ENCODE measurements at places on chromosomes 13 and 19.

DNA sequence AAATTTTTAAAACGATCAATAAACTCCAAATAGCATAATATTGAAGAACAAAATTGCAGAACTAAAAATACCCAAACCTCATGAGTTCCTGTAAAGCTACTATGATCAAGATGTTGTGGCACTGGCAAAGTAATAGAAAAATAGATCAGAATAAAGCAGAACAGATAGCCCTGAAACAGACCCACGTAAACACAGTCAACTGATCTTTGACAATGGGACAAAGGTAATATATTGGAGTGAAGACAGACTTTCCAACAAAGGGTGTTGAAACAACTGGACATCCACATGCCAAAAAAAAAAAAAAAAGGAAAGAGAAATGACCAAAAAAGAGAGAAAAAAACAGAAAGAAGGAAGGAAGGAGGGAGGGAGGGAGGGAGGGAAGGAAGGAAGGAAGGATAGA is 138.7 kb downstream of the IRS2 start:
- no peak for DNase-seq

DNA sequence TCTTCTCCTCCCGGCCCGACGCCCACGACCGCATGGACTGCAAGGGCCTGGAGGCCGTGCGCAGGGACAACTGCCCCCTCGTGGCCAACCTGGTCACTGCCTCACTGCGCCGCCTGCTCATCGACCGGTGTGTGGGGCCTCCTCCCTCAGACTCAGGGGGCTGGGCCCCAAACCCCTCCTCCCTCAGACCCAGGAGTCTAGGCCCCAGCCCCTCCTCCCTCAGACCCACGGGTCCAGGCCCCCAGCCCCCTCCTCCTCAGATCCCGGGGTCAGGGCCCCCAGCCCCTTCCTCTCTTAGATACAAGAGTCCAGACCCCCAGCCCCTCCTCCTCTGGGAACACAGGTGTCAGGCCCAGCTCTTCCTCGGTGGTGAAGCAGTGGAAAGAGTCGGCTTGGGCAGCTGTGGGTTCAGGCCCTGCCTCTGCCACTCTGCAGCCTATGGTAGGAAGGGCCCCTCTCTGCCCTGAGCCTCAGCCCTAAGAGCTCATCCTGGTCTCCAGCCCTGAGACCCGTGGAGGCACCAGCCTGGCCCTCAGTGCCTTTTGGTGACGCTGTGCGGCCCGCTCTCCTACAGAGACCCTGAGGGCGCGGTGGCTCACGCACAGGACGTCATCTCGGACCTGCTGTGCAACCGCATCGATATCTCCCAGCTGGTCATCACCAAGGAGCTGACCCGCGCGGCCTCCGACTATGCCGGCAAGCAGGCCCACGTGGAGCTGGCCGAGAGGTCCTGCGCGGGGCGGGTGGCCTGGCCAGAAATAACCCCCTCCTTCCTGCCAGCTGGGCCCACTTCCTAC is 3.7 kb upstream of the SPIB start:
- DNase-seq: no peak

GRCh38 chr13:44363631-44364344 is 9.8 kb upstream of the SERP2 start:
- no peak for DNase-seq

GRCh38 chr13:113364901-113365582 is 1.1 kb upstream of the GRTP1 start:
- DNase-seq: no peak

- DNase-seq: no peak
Measured at GRCh38 chr19:48302600-48302959, 22.8 kb upstream of the EMP3 start.

- DNase-seq: no peak
Measured at GRCh38 chr19:38639679-38640078, 7.8 kb upstream of the ACTN4 start.

GRCh38 chr19:330503-330902 is 14.1 kb downstream of the MIER2 start:
- DNase-seq: no peak

- no peak for DNase-seq
Measured at GRCh38 chr13:21420706-21421105, 38.4 kb downstream of the ZDHHC20 start.

DNA sequence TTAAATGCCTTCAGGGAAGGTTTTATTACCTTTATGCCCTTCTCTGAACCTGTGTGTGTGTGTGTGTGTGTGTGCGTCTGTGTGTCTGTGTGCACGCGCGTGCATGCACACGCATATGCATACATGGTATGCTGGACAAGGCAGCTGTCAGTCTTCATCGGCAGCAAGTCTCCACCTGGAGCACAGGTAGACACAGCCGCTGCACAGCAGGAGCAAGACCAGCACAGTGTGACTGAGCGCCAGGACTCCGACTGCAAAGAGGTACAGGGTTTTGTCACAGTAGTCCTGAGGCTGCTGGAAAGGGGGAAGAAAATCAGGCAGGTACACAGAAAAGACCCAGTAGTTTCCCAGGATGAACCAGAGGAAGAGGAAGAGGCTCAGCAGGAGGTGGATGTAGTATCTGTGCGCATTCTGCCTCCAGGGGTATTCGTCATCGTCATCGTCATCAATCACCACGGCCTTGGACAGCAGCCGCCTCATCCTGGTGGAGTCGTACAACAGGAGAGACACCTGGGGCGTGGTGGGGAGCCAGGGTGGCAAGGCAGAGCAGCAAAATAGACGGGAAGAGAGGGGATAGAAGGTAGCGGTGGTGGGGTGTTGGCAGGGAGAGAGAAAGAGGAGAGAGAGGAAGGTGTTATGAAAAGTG is 12.8 kb upstream of the DHRS12 start:
- DNase-seq: no peak

DNA sequence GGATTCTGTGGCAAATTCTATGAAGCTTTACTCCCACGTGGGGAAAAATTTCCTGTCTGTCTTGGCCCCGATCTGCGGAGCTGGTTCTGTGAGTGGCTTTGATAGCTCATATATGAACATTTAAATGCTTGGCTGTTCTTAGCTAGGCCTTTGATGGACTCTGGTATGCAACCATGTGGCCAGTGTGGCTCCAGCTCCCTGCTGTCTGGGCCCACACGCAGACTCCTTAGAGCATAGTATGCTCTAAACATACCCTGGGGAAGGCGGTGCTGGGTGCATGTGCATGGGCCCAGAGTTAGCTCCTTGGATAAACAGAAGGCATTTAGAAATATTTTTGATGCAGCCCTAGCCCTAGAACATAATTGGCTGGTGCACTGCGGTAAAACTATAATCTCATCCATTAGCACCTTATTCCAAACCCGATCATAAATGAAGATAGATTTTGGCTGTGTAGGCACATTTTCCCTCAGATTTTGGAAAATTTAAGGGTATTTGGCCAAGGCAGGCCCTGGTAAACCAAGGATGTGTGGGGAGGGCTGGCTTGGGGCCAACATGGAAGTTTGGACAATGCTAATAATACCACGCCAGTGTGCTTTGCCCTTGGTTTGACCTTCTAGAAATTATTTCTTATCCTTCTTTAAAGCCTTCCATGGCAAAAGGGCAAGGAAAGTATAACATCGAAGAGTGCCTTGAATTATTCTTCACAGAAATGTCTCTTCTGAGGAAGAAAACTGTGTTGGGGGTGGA is 153.5 kb downstream of the LMO7 start:
- no peak for DNase-seq

DNA sequence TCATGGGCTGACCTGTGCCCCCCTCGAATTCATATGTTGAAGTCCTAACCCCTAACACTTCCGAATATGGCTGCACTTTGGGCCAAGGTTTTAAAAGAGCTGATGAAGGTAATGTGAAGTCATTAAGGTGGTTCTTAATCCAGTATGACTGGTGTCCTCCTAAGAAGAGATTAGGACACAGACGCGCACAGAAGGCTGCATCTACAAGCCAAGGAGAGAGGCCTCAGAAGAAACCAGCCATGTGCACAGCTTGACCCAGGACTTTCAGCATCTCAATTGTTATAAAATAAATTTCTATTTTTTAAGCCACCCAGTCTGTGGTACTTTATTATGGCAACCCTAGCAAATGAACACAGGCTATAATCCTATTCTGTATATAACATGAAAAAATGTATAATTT is 99.9 kb downstream of the DOCK9 start:
- DNase-seq: no peak

DNA sequence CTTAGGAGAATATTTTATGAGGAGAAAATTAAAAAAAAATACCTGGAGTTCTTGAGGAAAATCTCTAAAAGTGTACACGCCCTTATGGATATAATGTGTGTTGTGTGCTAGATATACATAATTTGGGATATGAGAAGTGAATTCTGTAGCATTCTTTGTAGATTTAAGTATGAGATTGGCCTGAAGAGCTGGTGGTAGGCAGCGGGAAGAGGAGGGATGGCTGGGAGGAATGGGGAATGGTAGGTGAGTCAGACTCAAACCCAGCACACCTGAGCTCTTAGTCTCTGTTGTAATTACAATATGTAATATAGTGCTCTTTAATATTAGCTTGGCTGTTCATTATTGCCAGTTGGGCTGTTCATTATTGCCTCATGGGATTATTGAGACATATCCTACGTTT is 7.0 kb downstream of the CHAMP1 start:
- DNase-seq: no peak

- no peak for DNase-seq
Measured at GRCh38 chr13:106407338-106407737, 128.1 kb downstream of the EFNB2 start.

- no peak for DNase-seq
Measured at GRCh38 chr13:113724016-113724758, 34.8 kb upstream of the TMEM255B start.

DNA sequence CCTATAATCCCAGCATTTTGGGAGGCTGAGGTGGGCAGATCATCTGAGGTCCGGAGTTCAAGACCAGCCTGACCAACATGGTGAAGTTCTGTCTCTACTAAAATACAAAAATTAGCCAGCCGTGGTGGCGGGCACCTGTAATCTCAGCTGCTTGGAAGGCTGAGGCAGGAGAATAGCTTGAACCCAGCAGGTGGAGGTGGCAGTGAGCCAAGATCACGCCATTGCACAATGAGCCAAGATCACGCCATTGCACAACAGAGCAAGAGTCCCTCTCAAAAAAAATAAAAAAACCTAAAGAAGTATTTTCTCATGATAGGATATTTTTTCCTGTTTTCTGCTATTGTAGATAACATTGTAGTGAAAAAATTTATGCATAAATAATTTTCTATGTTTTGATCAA is 13.3 kb downstream of the IFT88 start:
- DNase-seq: no peak

DNA sequence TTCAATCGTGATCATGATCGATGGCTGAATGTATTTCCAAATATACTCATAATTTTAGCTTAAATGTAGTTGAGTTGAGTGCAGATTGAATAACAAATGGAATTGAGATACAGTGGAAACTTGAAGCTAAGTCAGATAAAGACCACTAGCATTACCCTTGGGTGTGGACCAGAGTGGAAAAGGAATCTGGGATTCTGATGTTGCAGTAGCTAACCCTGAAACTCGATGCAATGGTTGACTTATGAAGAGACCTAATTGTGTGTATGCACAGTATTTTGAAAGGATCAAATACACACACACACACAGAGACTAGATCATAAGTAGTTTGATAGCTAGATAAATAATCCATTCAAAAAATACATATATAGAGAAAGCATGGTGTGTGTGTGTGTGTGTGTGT is 135.8 kb downstream of the RXFP2 start:
- no peak for DNase-seq

GRCh38 chr13:46551410-46552302 is 1.3 kb upstream of the LRCH1 start:
- DNase-seq: no peak

DNA sequence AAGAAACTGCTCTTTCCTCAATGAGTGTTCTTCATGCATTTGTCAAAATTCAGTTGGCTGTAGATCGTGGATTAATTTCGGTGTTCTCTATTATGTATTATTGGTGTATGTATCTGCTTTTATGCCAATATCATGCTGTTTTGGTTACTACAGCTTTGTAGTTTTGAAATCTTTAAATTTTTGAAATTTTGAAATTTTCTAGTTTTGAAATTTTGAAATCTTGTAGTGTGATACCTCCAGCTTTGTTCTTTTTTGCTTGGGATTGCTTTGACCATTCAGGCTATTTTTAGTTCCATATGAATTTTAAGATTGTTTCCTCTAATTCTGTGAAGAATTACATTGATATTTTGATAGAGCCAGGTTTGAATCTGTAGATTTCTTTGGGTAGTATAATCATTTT is 3.1 kb downstream of the CD33 start:
- DNase-seq: no peak

DNA sequence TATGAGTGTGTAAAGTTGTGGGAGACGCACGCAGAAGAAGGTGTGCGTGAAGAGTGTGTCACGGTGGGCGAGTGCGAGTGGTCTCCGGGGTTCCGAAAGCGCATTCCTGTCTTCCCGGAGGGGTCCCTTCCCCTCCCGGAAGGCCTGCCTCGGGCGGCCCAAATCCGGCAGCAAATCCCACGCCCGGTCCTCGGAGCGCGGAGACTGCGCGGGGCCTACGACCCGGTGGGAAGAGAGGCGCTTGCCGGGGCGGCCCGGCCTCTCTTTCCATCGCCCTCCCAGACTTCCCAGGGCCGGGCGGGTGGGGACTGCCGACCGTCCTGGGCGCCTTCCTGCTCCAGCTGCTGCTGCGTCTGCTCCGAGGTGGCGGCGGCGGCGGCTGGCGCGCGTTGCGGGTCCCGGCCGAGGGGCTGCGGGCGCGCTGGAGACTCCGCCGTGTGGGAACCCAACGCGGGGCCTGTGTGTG is 2.1 kb downstream of the ZIC5 start:
- DNase-seq: no peak

DNA sequence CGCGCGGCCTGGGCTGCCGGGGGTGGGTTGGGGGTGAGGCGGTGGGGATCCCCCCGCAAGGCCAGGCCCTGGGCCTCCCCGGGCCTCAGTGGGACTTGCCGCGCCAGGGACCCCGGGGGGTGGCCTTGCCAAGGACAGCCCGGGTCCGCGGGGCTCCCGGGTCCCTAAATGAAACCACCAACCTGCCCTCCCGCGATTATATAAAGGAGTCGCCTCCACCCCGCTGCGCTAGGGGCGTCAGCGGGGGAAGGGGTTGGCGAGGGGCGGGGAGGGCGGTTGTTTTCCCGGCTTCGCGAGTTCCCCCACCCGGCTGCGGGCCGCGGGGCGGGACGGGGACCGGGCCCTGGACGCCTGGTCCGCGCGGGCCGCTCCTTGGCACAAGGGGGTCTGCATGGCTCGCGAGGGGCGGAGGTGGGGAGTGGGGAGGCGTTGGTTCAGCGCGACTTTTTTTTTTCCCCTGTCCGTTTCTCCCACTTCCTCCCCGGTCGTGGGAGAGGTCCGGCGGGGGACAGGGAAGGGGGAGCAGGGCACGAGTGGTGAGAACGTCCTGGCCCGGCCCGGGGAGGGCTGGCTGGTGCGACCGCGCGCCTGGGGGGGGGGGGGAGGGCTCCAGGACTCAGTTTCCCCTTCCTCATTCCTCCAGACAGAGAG is 822 bp upstream of the ZBTB7A start:
- no peak for DNase-seq
